Stimulated activated CD4-positive, alpha-beta T cell treated with anti-CD3 and anti-CD28 coated beads, Interleukin-12 subunit alpha, Interleukin-12 subunit beta, amount 100 ng/mL, for 4 hours (primary cell): ENCODE measurements at places on chromosomes 3 and 15.
A peak's percentile ranks its signal among the peaks of the same experiment; 100 is the strongest.

- no peak for DNase-seq
These were observed 340.2 kb upstream of the IGF1R start for GRCh38 chr15:98308117-98308516.

- DNase-seq: no peak
These were observed 47.0 kb upstream of the ACKR4 start for GRCh38 chr3:132549890-132550578.

DNA sequence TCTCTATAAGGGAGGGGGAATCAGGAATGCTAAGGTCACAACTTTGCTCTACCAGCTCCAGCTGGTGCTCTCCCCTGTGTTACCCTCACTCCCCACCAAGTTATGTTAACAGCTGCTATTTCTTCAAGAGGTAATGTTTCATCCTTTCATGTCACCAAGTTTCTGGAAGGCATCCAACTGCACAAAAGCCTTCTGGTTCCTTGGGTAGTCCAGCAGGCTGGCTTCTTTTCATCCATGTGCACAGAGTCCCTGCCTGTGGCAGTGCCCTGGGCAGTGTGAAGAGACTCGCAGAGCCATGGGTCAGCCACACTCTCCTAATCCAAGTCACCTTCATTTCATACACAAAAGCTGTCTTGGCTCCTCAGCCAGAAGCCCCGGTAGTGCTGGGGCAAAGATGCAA, 737.5 kb upstream of the LMCD1 start:
- DNase-seq: no peak

- DNase-seq: no peak
These were observed 26.3 kb downstream of the SPTSSB start for GRCh38 chr3:161345023-161345422.

DNA sequence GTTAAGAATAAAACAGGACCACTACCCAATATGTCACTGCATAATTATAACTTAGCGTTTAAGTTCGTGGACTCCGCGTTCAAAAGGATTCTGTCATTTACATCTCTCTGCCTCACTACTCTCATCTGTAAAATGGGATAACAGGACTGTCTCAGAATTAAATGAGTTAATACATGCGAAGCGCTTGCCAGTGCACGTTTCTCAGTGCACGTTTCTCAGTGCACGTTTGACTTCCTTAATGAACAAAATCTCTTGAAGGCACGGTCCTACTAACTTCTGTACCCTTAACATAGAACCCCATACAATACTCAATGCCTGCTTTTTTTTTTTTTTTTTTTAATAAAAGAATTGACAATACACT, 499 bp downstream of the RABL3 start:
- DNase-seq: no peak

DNA sequence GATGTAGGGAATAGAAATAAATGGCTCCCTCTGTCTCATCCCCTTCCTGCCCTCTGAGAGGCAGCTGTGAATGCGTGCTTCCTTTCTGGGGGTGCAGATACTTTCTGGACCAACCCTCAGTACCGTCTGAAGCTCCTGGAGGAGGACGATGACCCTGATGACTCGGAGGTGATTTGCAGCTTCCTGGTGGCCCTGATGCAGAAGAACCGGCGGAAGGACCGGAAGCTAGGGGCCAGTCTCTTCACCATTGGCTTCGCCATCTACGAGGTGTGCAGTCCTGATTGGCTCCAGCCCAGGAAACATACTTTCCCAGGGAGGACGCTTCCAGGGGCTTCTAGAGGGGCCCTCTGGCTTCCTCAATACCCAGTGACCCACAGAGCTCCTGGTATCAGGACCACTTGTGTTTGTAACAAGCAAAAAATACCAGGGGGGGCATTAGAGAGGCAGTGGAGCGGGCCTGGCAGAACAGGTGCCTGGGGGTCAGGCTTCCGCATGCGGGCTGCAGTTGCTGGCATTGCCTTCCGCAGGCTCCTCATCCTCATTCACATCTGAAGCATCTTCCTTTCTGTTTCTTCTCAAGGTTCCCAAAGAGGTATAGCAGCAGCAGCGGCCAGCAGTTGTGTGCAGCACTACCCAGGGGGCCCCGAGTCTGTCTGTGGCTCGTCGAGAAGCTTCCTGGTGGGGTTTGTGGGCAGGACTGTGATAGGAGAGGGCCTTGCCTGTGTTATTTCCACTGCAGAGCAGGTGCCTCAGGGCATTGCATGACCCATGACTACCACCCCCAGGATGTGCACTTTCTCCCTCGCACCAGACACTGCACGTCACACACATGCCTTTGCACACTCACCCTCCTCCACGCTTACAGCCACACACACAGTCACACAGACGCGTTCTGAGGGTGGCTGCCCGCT, 42.5 kb downstream of the CAPN3 start:
- no peak for DNase-seq

DNA sequence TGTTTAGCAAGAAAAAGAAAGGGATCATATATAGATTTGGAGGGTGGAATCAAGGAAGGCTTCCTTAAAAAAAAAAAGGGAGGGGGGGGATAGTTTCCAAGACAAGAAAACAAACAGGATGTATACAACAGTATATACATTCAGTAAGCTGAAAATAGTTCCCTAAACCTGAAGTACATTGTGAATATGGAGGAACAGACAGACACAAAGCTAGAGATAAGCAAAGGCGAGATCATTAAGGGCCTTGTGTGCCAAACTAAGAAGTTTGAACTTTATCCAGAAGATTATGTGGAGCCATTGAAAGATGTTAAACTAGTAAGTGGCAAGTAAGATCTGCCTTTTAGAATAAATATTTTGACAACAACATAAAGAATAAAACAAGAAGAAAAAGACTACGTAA, 93.3 kb upstream of the IMPG2 start:
- DNase-seq: no peak

GRCh38 chr3:124582621-124583395, 147.4 kb upstream of the UMPS start:
- DNase-seq: no peak

DNA sequence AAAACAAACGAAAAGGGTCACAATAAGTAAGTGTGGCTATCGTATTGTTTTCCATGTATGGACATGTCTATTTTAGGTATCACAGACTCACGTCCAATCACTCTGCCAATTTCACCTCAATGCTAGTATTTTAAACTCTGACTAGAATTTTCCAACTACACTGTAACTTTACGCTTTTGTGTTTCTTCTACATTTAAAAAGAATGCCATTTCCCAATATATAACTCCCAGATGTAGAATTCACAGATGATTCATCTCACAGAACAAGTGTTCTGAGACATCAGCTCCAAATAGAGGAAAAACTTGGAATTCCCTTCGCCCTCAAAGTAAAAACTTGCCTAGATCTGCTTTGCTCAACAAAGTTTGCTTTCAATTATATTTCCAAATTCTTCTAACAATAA, 14.2 kb downstream of the LRIG1 start:
- no peak for DNase-seq

- no peak for DNase-seq
These were observed 1313.0 kb upstream of the GBE1 start for GRCh38 chr3:83074485-83074884.

GRCh38 chr3:67937498-67938118, 283.2 kb upstream of the SUCLG2 start:
- no peak for DNase-seq

GRCh38 chr15:79161837-79162508, 71.4 kb upstream of the RASGRF1 start:
- DNase-seq: no peak

GRCh38 chr3:189606774-189607173, 24.4 kb upstream of the TP63 start:
- no peak for DNase-seq

GRCh38 chr3:48681974-48682610, 3.6 kb downstream of the NCKIPSD start:
- DNase-seq: no peak

- no peak for DNase-seq
These were observed 125.4 kb downstream of the NUP210 start for GRCh38 chr3:13294442-13295351.

DNA sequence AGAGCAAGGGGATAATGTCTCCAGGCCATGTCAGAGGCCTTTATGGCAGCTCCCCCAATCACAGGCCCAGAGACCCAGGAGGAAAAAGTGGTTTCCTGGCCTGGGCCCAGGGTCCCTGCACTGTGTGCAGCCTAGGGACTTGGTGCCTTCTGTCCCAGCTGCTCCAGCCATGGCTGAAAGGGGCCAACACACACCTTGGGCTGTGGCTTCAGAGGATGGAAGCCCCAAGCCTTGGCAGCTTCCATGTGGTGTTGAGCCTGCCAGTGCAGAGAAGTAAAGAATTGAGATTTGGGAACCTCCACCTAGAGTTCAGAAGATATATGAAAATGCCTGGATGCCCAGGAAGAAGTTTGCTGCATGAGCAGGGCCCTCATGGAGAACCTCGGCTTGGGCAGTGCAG, 18.1 kb upstream of the TP63 start:
- DNase-seq: no peak

DNA sequence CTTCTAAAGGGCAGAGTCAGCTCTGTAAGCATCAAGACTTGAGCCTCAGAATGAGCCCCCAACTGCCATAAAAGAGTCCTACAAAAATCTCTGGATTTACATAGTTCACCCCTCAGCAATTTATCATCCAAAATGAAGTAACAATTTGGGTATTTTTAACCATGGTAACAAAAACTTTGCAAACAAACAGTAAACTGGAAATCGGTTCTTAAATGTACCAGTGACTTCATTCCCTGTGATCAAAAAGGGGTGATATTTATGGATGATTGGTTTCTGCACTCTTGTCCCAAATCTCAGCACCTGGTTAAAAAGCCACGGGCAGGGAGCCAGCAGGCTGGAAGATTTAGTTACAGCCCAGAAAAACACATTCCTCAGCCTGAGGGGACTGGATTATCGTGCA, 73.6 kb downstream of the TFG start:
- no peak for DNase-seq

DNA sequence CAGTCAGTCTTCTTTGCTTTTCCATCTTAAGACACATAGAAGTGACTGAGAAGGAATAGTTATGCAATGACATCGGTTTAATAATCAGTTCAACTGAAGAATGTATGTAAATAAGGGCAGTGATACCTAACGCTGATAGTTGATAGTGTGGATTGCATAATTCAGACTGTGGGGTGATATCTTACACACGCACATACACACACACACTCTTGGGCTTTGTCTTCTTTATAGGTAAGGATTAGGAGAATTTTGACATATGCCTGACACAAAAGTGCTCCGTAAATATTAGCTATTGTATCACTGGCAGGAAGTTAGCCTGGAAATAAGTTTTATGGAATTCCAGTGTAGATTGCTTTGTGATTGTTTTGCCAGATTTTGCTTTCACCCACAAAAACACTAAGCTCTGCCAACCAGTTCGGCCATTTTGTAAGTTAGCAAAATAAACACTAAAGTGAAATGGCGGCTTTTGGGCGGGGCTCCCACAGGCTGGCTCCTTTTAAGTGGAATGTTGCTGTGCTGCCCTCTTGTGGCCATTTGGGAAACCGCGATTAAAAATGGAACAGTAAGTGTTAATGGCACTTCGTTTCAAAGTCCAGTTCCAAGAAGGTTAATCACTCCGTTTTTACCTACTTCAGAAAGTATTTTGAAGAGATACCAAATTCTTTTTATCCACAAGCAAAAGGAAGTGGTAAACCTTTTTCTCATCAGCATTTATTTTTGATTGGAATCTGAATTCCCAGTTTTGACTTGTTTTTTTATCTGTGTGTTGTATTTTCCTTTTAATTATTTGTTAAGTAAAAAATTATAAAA, 17.7 kb downstream of the CHD2 start:
- peak; percentile 88 for DNase-seq

DNA sequence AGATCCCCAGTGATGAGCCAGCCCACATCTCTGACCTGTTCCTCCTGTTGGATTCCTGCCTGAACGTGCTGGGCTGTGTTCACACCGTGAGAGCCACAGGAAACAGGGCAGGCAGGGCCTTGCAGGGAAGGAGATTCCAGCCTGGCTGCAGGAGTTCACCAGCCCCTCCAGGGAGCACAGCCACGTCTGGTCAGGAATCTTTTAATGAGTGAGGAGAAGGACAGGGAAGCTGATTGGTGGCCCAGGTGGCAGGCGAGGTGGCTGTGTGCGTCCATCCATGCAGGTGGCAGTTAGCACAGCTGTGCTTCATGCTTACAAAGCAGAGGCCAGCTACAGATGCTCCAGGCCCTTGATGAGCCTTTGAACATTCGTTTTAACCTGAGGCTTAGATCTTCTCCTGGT, 10.5 kb downstream of the LRRK1 start:
- no peak for DNase-seq

- no peak for DNase-seq
These were observed 4.3 kb downstream of the SLCO3A1 start for GRCh38 chr15:91857772-91858171.

DNA sequence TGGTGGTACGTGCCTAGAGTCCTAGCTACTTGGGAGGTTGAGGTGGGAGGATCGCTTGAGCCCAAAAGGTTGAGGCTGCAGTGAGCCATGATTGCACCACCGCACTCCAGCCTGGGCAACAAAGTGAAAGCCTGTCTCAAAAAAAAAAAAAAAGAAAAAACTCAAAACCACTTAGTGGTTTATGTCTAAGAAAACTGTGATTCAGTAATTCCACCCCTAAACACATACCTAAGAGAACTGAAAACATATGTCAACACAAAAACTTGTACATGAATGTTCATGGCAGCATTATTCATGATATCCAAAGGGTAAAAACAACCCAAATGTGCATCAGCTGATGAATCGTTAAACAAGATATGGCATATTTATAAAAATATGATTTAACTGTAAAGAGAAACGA, 14.3 kb downstream of the SPG21 start:
- no peak for DNase-seq

DNA sequence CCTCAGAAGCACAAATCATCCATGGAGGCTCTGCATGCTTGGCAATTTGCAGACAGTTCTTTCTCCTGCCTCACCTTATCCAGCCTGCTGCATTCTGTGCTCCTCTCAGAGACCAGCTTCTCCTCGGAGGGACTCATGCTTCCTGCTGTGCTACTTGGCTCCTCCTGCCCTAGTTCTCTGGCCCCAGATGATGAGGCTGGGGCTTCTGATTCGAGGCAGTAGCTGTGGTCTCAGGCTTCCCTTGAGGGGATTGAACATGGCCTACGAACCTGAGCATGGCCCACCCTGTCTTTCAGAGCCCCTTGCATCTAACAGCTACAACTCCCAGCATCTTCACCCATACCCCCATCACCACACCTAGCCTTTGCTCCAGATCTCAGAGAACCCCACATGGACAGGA, 6.7 kb downstream of the VIPR1 start:
- no peak for DNase-seq

DNA sequence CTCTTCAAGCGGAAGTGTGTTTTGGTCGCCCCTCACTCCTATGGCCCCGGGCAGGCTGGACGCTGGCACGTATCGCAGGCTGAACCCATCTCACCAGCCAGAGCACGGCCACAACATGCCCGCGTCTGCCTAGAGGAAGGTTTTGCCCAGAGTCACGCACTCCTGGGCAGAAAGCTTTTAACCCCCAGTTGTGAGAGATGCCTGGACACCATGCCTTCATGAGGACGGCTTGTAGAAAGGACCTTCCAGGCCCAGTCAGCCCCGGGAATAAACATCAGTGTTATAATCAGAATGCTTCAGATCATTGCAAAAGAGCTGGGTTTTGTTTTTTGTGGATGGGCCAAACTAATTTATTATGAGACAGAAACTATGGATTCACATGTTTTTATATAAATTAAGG, 16.5 kb downstream of the CYFIP1 start:
- DNase-seq: no peak
